Globus pallidus (tissue), 1 donor: ENCODE measurements at places on chromosomes 6 and 20.

DNA sequence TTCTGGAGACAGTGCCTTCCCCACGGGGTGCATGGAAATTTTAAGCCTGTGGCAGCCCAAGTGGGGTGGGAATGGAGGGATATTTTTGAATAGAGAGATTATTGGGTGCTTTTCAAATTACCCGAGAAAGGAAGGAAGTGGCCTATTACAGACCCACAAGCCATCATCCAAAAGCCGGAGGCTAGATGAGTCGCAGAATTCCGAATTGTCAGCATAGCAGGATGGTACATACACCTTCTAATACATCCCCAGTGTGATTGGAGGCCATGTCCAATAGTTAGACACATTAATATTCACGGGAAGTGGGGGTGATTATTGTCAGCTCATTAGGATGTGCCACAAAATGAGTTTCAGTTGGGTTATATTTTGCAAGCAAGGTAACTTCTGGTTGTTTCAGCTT, 133.0 kb downstream of the FIG4 start:
- DNase-seq = no peak

DNA sequence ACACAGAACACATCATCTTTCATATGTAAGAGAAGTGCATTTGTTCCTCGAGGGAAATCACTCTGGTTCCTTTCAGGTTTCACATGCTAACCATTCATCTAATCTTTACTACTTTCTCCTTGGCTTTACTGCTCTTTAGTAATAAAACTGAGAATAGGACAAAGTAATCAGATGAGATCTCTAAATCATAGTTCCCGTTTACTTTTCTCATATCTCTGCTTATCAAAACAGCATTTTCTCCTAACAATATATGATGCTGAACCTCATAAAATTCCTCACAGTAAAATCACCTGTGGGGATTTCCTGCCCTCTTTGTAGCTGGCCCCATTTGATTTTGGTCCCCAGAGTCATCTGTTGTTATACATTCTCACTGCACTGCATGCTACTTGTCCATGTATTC, 100.2 kb downstream of the RALGAPA2 start:
- no peak for DNase-seq

GRCh38 chr6:168417191-168417590, 23.8 kb upstream of the SMOC2 start:
- no peak for DNase-seq

- DNase-seq = peak; percentile 63
These were observed 60.8 kb upstream of the MAP3K4 start for GRCh38 chr6:160930547-160931377.

DNA sequence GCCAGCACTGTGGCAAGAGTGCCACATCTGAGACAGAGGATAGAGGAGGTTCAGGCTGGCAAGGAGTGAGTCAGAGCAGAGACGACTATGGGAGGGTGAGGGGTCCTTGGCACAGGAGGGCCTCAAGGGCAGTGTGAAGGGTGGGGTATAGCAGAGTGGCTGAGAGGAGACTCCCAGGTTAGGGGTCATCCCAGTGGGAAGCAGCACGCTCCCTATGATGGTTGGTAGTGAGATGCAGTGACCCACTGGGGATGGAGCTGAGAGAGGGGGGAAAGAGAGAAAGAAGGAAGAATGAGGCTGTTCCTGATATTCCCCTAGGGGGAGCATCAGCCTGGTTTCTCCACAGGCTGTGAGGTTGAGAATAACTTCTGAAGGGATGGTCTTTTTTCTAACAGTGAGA, 97.3 kb downstream of the INSM1 start:
- peak; percentile 75 for DNase-seq

DNA sequence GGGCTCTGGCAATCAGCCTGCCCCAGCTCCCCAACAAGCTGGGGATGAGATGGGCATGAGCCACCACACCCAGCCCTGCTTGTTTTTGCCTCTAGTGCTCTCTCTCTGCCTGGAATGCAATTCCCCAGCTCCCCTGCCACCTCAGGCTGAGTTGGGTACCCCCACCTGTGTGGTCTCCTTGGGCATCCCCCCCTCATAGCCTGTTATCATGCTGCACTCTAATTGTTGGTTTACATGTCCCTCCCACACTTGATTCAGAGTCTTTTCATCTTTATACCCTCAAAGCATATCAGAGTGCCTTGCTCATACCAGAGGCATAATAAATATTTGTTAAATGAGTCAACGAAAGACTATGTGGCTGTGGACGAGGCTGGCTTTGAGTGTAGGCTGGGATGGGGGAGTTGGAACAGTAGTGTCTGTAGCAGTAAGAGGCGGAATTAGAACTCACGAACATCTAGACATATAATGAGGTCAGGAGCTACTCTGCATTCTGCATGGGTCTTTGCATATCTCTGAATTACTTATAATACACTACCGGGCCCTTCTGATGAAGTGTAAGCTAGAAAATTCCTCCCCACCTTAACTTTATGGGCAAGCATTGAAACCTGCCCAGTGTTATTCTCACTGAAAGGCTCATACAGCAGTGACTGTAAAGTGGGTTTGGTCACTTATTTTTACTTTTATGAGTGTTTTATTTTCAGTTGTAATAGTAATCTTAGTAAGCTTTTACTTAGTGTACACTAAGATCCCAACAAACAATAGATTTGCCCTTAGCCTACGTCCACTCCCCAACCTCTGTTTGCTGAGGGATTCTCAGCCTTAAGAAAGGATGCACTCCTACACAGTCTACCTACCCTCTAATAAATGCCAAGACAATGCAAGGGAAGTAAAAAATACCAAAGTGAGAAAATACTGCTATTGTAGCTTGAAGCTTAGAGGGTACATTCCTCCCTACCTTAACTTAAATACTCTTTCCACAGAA, 58.7 kb downstream of the EDN1 start:
- DNase-seq = no peak

DNA sequence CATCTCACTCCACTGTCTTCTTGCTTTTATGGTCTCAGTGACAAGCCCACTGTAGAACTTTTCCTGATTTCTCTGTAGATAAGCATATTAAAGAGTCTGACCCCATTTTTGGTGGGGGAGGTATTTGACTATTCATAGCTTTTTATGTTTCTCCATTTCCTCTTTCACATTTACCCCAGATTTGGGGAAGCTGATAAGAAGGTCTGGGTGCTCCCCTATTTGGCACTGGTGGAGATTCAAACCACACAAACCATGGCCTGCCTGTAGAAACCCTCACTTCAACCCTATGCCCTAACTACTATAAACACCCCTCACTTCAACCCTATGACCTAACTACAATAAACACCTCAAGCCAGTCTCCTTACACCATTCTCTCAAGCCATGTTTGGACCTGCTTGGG, 196.2 kb upstream of the SYNDIG1 start:
- DNase-seq = no peak

- DNase-seq = no peak
These were observed 46.5 kb downstream of the NOL7 start for GRCh38 chr6:13661647-13662046.

GRCh38 chr6:37426945-37427510, 6.0 kb upstream of the CMTR1 start:
- no peak for DNase-seq

DNA sequence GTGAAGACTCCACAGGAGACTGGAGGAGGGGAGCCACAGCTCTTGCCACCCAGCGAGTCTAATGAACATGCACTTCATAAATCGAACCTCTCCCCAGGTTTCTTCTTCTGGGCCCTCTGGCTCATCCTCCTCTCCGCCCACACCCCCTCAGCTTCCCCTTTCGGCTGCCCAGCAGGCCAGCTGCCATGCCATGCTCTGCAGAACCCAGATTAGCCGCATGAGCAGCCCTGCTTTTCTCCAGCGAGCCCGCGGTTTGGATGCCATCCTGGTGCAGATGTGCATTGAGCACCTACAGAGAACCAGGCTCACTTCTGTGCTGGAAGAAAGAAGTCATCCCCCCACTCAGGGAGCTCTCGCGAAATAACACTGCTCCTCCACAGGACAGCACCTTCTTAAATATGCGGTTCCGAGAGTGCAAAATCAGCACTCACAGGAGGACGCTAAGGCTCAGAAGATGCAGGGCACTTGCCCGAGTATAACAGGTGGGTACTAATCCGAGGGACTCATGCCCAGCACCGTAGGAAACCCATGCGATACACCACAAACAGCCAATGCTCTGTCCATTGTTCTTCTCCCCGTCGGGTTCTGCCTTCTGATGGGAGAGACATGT, 143.0 kb upstream of the THBS2 start:
- DNase-seq = no peak

DNA sequence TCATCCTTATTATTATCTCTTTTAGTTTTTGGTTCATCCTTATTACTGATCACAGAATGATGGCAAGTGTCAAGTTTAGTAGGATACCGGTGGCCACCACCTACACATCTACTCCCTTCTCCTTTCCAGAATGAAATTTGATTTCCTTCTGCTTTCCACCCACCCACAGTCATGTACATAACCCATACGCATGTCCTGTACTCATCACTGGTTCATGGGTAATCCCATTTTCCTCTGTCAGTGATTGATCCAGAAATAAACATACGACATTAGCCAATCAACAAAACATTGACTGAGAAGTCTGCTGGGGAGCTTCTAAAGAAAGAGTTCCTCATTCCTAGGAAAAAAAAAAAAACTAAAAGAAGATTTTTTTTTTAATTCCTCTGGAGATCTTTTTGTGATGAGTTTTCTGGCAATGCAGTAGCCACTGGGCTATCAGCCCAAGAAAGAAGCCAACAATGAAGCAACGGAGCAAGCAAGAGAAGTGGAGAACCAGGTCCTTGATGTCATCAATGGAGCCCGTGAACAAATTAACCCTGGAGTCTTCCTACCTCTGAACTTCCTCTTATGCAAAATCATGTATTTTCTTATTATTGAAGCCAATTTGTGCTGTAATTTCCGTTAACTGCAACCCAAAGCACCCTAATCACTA, 127.8 kb downstream of the TASP1 start:
- peak; percentile 1 for DNase-seq

- no peak for DNase-seq
These were observed 100.2 kb downstream of the TRMT11 start for GRCh38 chr6:126086560-126086959.

DNA sequence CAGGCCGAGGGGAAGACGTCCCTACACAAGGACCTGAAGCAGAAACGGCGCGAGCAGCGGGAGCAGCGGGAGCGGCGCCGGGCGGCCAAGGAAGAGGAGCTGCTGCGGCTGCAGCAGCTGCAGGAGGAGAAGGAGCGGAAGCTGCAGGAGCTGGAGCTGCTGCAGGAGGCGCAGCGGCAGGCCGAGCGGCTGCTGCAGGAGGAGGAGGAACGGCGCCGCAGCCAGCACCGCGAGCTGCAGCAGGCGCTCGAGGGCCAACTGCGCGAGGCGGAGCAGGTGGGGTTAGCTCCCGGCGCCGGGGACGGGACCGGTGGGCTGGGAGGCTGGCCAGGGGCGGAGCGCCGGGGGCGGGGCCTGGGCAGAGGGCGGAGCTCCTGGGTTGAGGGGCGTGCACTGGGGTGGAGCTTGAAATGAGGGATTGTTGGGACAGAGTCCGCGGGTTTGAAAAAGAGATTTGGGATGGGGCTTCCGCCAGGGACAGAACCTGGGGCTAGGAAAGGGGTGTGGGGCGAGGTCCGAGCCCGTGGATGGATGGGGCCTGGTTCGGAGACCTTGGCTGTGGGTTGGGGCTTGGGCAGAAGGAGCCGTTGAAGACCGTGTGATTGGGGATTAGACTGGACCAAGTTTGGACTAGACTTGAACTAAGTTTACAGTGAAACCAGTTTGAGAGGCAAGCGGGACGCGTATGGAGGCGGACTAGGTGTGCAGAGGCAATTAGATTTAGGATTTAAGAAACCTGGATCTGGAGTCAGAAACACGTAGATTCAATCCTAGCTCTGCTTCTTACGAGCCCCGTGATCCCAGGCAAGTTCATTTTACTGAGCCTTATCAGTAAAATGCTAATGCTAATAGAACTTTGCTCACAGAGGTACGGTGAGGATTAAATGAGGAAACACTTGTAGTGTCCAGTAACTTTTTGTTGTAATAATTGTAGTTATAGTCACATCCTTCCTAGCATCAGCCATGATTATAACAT, 20.9 kb downstream of the DEF6 start:
- DNase-seq = peak; percentile 66

DNA sequence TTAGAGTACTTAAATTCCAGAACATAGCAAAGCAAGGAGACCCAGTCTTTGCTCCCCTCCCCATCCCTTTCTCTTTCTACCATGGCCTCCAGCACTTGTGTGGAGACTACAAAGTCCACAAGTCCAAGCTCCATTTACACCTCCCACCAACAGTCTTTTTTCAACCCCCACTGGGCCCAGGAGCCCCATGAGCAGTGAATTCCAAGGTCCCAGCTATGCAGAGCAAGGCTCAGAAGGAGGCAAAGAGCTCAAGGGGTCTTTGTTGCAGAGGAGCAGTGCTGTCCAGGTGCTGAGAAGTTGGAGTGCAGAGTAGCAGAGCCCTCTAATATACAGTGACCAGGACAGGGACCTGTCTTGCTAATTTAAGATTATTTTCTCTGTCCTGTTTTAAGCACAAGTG, 9.0 kb downstream of the PAK5 start:
- DNase-seq = no peak

DNA sequence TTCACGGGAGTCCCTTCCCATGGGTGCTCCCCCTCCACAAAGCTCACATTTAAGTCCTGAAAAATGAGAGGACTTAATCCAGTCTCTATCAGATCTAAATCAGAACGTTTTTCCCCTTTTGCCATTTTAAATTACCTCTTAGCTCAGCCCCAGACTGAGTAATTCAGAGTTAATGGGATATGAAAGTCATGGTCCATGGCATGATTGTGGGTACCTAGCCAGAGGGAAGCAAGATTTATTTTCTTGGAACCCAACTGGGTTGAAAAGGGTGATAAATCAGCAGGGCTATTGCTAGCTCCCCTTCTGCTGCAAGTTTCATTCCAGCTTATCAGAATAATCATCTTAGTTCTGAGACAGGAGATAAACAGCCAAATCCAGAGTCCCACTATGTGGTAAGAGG, 320.2 kb upstream of the CHD6 start:
- no peak for DNase-seq

DNA sequence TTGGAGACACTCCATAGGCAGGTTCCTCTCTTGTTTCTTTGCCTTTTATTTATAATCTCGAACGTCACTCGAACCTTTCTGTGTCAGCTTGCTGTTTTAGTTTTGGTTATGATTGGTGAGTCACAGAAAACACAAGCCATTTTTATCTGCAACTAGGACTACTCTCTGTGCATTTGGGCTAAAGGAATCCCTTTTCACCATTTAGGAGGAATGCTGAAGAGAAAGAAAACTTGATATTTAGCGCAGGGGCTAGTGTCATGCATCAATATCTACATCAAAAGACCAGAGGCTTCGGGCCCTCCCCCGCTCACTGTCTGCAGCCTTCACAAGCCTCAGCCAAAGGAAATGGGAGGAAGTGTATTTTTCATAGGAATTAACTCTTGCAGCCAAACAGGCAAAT, 507.8 kb upstream of the CITED2 start:
- DNase-seq = peak; percentile 5

- DNase-seq = no peak
These were observed 43.6 kb downstream of the PLAGL2 start for GRCh38 chr20:32163951-32164350.

GRCh38 chr6:167237438-167238145, 53.5 kb upstream of the UNC93A start:
- DNase-seq = no peak

DNA sequence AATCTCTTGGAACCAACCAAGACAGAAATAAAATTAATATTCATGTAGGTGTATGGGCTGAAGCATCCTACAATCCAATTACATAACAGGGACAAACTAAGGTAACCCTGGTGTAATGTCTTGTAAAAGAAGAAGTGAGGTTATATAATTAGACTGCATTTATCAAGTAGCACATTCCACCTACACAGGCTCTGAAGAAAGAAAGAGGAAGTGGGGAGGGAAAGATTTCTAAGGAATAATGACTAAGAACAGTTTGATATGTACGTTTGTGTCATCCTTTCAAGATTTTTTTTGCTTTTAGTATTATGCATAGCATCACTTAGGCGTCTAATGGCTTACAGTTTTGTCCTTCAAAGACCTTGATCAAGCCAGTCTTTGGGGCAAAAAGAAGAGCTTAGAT, 139.7 kb downstream of the PLCB1 start:
- no peak for DNase-seq
